ENCODE measurements at places on chromosomes 11 and 22. TPM values are rescaled to one million over a fixed set of nuclear protein-coding genes. Genes with fewer than 3 reads are reported as not detected.

Gene NOX4
- total RNA-seq: 8.2 TPM

Gene TSGA10IP
- not detected for total RNA-seq

Gene GNAZ
- total RNA-seq: 37.5 TPM

Gene ALDH3B2
- total RNA-seq: 0.55 TPM

Gene CRYBB2
- total RNA-seq: 777 TPM

Gene GAS2
- 60.0 TPM for total RNA-seq
